Activated CD4-positive, alpha-beta T cell treated with anti-CD3 and anti-CD28 coated beads, Interleukin-2, amount 50 U/mL, for 16 hours (primary cell): ENCODE measurements at places on chromosomes 3 and 15.
A peak's percentile ranks its signal among the peaks of the same experiment; 100 is the strongest.

DNA sequence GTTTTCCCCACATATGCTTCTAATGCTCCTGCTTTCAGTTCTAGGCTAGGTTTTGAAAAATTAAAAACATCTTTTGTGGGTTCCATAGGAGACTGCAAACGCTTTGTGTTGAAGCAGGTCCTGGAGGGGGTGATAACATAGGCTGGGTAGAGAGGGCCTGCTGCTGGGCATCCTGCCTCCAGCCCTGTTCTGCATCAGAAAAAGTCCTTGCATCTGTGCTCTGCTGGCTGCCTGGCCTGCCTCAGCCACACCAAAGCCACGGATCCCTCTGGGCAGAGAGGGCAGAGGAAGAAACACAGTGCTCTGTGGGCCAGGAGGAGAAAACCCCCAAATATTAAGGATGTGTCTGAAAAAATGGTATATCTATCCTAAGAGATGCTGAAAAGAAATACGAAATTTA, 3.9 kb upstream of the ARPP21 start:
- no peak for DNase-seq

GRCh38 chr15:48427479-48427878, 96.2 kb downstream of the DUT start:
- no peak for DNase-seq

DNA sequence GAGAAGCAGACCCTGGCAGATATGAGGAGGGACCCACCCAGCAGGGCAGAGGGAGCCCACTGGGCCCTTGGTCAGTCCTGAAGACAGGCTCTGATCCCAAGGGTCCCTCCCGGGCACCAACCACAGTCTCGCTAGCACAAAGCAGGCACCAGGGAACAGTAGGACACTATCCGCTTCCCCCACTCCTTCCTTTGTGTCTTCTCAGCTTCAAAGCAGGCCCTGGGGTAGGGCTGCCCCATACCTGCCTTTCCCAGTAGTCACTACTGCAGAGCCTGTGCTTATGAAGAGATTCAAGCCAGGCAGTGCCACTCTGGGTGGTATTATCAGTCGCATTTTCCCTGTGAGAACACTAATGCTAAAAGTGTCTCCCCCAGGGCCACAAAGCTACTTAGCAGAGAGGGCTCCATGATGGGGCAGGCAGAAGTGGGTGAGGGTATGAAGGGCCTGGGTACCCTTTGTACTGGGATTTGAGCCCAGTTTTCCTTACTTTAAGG, 32.7 kb downstream of the SRPRB start:
- no peak for DNase-seq

- no peak for DNase-seq
These were observed 64.5 kb downstream of the EPHA3 start for GRCh38 chr3:89171687-89172545.

DNA sequence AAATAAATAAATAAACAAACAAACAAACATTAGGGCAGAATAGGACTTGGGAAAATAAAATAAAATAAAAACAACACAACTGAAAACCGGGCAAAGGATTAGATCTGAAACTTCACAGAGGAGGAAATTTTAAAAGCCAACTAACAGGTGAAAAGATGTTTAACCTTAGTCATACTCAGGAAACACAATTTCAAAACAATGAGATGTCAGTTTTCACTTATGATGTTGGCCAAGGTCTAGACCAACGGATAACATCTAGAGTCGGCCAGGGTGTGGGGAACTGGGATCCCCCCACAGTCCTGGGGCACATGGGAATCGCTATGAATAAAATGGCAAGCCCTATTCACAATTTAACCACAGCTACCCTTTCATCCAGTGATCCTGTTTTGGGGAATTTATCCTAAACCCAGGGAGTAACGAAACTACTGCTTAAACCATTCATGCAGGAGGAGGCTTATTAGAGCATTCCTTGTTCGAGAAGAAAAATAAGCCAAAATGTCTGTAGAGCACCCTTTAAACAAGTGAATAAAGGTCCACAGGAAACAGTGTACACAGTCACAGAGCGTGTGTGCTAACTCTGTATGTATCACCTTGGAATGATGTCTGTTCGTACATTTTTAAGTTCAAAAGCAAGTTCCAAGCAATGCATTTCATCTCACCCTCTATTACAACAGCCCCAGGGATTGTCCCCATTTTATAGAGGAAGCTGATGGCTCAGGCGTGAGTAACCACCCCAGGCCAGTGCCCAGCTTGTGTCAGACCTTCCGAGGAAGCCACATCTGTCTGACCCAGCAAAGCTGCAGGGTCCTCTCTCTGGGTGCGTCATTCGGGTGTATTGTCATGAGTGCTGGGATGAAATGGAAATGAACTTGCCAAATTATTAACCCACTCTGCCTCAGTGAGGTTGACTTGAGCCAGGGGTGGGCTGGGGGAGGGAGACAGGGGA, 6.3 kb upstream of the ANPEP start:
- no peak for DNase-seq

- DNase-seq: no peak
These were observed 44.4 kb upstream of the SSR3 start for GRCh38 chr3:156599089-156599874.

GRCh38 chr3:138202945-138203701, 16.0 kb downstream of the ARMC8 start:
- DNase-seq: no peak

GRCh38 chr3:60932643-60933042, 318.6 kb downstream of the FHIT start:
- peak; percentile 6 for DNase-seq

- DNase-seq: peak; percentile 87
These were observed 7.4 kb downstream of the EDEM1 start for GRCh38 chr3:5194801-5195509.

DNA sequence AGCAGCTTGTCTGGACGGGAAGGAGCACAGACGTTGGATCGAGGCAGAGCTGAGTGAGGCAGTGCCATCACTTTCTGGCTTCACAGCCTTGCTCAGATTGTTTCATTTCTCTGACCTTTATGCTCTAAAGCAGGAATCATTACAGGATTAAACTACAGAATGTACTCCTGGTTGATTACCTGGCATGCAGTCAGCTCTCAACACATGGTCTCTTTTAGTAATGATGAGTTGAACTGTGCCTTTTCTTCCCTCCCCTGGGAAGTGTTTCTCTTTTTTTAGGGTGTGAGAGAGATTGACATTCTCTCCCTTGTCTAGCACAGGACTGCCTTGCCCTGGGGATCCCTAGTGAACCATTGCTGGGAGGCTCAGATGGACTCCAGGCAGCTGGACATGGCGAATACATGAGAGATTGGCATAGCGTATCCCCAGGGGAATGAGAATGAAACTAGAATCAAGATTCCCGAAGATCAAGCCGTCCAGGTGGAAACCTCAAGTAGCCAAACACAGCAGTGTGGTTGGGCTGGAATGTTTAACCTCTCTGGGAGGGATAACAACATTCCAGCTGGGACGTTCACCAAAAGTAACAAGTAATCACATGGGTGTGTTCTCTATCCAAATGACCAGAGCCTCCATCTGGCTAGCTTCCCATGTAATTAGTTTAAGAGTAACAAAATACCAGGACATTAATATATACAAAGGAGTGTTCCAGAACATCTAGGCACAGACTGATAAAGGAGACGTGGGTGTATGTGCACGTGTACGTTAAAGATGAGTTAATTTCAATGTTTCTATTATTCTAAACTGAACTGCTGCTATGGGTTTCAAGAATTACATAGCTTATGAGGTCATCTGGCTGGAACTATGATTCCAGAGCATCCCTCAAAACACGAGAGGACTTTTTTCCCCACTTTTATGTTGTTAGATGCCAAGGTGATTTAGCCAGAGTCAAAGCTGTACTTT, 118.6 kb upstream of the NR2E3 start:
- DNase-seq: no peak

DNA sequence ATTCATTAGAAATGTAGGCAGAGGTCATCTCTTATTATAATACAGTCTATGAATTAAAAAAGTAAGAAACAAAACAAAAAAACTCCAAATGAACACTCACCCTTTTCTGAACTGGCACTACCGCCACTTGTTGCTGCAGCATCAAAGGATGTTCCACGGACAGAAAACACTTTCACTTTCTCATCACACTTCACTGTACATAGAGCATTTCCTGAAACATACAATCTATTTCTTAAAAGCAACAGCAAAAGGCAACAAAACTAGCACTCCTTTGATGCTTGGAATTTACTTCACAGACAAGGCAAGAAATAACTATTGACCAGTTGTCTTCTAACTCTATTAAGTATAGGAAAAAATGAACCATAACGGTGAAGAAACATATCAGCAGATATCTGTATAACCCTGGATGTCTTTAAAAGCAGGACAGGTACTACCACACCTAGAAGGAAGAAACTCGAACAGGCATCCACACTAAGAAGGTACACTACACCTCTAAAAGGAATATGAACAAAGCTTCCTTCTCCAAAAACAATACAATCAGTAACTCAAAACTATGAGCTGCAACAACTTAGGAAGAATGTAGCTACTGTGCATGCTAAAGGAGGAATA, 24.9 kb downstream of the ETFA start:
- peak; percentile 57 for DNase-seq

- DNase-seq: no peak
These were observed 12.2 kb upstream of the KCNMB3 start for GRCh38 chr3:179263134-179263533.

DNA sequence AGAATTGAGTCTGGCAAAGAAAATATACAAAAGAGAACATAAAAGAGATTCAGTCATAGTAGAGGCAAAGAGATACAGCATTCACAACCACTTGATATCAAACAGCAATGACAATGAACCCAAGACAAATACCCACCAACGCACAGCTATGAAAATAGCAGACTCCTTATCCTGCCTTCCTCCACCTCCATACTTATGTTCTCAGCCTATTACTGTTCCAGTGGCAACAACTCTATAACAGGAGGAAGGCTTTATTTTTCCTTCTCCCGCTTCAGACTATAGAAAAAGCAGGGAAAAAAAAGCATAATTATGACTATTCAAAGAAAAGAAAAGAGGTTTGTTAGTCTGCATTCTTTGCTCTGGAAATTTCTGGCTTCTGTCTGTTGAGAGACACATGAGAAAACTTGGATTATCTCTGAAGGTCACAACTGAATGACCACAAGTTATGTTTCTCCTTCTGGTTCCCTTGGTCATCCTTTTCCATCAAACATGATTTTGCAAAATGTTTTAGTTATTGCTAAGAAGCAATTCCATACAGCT, 81.2 kb upstream of the PLXND1 start:
- no peak for DNase-seq

- no peak for DNase-seq
These were observed 345.7 kb downstream of the CNTN3 start for GRCh38 chr3:74268753-74269152.

GRCh38 chr3:27657404-27657803, 64.7 kb downstream of the EOMES start:
- DNase-seq: no peak

DNA sequence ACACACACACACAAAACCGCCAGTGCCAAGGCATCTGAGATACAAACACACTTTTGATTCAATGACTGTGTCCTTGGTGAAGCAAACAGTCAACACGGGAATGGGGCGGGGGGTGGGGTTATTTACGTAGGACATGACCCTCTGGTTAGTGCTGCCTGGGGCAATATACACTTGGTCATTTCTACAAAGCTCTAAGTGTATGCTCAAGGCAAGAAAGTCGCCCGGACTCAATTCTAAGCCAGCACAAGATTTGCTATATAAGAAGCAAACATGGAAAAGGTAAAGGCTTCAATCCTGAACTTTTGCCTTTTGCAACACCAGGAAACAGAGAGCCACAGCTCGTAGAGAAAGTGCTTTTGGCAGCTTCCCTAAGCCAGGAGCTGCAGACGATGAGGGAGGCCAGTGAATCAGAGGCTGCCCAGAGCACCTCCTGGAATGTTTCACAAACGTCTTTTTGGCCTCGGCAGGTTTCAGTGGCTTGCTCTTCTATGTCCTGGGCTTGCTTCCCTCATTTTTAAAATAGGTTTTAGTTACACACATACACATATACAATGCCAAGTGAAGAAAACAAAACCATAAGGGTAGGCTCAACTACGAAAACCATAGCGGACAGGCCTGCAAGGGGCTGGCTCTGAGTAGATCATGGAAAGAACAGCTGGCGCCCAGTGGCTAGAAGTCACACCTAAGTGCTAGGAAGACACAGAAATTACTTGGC, 73.6 kb downstream of the TM4SF4 start:
- DNase-seq: no peak

- no peak for DNase-seq
These were observed 5.7 kb upstream of the IQGAP1 start for GRCh38 chr15:90382320-90382719.

- DNase-seq: no peak
These were observed 879 bp upstream of the EIF5A2 start for GRCh38 chr3:170909129-170909903.

GRCh38 chr3:18445401-18446148, 20.4 kb upstream of the SATB1 start:
- peak; percentile 72 for DNase-seq

- DNase-seq: peak; percentile 14
These were observed 33.1 kb upstream of the POLG start for GRCh38 chr15:89367485-89368451.

DNA sequence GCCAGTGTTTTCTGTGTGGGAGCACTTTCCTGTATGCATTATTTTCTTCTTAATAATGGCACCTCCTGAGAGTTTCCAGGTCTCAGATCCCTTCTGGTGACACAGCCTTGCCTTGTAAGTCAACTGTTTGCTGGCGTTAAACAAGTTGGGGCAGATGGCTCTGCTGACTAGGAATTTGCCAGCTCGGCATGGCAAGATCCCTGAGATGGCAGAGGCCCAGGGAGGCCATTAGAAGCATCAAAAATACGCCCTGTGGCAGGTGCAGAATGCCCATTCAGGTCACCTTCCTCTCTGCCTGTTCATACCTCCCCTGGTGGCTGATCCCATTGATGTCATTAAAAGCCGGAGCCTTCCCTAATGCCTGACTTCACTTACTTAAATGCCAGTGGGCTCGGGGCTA, 320.9 kb upstream of the CTDSPL start:
- DNase-seq: no peak

- DNase-seq: no peak
These were observed 367.8 kb upstream of the UMPS start for GRCh38 chr3:124362455-124362854.

DNA sequence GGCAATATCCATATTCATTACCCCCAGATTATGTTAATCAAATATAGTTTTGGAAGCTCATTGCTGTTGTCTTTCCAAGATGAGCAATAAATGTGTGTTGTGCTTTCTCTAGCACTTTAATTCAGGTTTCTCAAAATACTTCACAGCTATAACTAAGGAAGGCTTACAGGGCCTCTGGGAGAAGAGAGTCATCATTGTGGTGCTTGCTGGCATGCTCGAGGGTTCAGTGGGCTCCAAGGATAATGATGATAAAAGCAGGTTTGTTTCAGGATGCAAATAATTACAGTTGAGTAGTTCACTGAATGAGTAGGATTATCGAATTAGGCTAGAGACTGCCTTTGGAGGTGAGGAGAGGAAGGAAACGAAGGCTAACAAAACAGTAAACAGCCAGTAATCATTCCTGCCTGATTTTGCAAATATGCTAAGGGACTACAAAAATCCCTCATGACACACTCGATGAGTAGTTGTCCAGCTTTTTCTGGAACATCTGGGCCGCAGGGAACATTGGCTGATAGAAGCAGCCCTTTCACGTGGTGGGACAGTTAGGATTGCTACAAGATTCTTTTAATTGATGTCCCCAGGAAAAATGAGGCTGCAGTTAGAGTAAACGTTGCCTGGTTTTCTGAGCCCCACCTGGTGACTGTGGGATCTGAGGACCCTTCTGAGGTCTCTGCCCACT, 54.1 kb downstream of the SLC7A14 start:
- DNase-seq: no peak

GRCh38 chr3:139281096-139281495, 62.7 kb upstream of the MRPS22 start:
- DNase-seq: no peak

- DNase-seq: no peak
These were observed 464.0 kb upstream of the CCDC54 start for GRCh38 chr3:106913111-106913698.
